Stimulated activated CD4-positive, alpha-beta T cell treated with anti-CD3 and anti-CD28 coated beads, Interleukin-1b, Interleukin-23, amount 100 ng/mL, for 4 hours (primary cell): ENCODE measurements at places on chromosomes 6 and 20.

DNA sequence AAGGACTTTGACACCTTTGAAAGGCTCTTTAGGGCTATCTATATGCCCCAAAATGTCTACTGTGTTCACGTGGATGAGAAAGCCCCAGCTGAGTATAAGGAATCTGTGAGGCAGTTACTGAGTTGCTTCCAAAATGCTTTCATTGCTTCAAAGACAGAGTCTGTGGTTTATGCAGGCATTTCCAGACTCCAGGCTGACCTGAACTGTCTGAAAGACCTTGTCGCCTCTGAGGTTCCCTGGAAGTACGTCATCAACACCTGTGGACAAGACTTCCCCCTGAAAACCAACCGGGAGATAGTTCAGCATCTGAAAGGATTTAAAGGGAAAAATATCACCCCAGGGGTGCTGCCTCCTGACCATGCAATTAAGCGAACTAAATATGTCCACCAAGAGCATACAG, 65.2 kb downstream of the GCNT2 start:
- no peak for DNase-seq

- no peak for DNase-seq
Measured at GRCh38 chr6:132910759-132911158, 96.4 kb downstream of the RPS12 start.

- no peak for DNase-seq
Measured at GRCh38 chr6:169023161-169023874, 230.3 kb downstream of the THBS2 start.

- DNase-seq, result no peak
Measured at GRCh38 chr20:31991339-31991705, 18.9 kb upstream of the CCM2L start.

DNA sequence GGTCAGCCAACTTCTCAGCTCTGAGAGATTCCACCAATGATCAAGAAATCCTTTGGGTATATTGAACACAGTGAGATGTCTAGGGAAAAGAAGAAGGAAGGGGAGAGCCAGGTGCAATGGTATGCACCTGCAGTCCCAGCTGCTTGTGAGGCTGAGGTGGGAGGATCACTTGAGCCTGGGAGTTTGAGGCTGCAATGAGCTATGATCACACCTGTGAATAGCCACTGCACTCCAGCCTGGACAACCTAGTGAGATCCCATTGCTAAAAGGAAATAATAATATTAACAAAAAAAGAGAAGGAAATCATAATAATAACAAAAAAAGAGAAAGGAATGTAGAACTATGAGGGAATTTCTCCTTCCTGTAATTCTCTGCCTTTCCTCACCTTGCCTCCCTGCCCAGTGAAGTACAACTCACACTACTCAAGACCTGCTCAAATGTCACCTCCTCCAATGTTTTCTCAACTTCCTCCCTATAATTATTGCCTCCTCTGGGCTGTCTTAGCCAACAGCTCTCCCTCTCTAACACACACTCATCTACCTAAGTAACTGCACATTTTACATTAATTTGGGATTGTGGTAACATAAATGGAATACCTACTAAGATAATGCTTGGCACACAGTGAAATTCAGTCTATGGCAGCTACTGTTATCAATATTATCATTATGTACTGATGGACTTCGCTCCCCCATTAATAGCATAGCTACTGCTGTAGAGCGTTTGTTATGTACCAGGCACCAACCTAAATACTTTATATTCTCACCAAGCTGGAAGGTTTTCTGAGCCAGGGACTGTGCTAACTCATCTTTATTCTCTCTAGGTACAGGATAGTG, 103.6 kb downstream of the KIF13A start:
- DNase-seq, result no peak

DNA sequence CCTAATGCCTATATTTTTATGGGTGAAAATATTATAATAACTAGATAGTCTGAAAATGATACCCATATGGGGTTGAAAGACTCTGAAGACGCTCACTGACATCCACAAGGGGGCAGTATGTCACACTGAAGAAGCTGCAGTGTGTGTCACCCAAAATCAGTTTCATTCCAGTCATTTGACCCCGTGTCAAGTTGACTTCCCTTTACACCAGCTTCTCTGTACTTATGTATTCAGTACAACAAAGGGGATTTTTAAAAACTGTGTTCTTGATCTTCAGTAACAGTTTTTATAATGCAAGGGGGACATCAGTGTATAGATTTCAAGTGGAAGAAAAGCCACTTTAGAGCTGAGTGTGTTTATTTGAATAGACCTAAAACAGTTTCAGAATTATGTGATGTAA, 19.3 kb downstream of the FAXC start:
- peak; percentile 26 for DNase-seq

DNA sequence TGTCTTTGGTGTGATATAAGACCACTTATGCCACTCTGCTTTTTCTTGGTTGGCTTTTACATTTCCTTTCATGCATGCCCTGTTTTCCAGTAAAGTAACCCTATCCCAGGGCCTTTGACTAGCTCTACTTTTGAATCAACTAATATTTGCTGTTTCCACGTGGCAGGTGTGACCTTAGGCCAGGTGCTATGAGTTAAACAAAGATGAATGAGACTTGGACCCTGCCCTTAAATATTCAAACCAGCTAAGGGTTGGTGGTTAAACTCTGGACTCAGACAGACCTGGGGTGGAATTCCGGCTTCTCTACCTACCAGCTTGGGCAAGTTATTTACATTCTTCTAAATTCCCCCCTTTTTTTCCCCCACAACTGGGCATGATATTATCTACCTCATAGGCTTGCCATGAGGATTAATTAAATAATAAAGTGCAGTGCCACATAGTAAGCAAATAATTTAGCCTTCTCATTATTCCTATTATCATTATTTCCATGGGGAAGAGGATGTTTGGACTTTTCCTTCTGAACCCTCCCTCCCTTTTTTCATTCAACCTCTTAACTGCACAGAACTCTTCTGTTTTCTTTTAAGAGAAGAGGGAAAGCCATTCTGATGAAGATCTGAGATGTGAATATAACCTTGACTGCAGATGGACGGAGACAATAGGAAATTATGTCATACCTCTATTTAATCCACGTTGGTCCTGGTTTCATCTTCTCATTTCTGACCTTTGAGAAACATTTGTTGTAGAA, 143.6 kb upstream of the TNFAIP3 start:
- no peak for DNase-seq

DNA sequence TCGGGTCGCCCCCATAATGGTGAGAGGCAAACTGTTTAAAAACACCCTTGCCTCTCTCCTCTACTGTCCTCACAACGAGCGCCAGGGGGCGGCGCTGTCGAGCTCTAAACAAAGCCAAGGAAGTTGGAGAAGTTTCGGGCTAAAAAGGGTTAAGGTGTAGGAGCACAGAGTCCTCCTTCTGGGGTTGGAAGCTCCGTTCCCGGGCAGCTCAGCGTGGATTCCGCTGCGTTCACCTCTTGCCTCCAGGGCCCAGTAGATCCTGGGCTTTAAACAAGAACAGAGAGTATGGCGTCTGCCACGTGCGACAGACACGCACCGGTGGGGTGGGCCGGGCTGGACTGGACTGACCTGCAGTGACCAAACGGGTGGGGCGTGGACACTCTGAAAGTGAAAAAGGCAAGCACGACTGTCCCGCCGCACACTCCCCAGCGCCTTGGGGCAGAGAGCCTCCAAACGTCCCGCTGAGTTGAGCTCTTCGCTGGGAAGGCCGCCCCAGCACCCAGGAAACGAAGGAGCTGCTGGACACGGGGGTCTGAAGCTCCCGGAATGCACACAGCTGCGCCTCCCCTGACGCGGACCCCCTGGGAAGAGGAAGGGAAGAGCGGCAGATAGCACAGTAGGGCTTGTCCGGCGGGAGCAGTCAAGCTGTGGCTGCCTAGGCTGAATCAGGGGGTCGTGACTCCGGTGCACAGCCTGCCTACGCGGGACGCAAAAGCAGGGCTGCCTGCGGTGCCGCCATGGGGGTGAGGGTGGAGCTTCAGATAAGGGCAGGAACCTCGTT, 1.6 kb upstream of the THBD start:
- DNase-seq, result no peak

DNA sequence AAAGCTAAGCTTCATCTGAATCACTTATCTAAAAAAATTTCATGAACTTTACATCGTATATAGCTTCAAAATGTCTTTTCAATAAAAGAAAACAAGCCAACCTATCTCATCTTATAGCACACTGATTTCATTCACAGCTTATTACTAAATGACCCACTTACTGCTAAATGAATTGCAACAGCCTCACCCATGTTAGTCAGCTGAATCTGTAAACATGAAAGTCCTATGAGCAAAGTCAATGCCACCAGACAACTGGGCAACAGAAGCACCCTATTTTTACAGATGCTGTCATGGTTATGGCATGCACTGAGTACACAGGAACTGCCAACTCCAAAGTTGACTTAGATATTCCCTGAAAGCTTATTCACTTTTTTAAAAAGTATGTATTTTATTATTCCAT, 41.2 kb upstream of the DST start:
- no peak for DNase-seq

- no peak for DNase-seq
Measured at GRCh38 chr6:43707767-43708166, 20.2 kb upstream of the MRPS18A start.

- no peak for DNase-seq
Measured at GRCh38 chr20:19492116-19492515, 265.9 kb upstream of the RIN2 start.

GRCh38 chr20:1616858-1617434, 2.9 kb downstream of the SIRPB1 start:
- no peak for DNase-seq

GRCh38 chr6:2831392-2831791, 10.3 kb downstream of the SERPINB1 start:
- DNase-seq, result no peak

DNA sequence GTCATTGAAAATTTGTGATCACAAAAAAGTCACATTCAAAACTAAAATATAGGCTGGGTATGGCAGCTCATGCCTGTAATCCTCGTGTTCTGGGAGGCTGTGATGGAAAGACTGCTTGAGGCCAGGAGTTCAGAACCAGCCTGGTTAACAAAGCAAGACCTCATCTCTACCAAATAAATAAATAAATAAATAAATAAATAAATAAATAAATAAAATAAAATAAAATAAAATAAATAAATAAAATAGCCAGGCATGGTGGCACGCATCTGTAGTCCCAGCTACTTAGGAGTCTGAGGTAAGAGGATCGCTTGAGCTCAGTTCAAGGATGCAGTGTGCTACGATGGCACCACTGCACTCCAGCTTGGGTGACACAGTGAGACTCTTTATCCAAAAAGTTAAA, 343.1 kb upstream of the RUNX2 start:
- no peak for DNase-seq

- DNase-seq, result no peak
Measured at GRCh38 chr6:125503181-125503580, 201.4 kb upstream of the HDDC2 start.

DNA sequence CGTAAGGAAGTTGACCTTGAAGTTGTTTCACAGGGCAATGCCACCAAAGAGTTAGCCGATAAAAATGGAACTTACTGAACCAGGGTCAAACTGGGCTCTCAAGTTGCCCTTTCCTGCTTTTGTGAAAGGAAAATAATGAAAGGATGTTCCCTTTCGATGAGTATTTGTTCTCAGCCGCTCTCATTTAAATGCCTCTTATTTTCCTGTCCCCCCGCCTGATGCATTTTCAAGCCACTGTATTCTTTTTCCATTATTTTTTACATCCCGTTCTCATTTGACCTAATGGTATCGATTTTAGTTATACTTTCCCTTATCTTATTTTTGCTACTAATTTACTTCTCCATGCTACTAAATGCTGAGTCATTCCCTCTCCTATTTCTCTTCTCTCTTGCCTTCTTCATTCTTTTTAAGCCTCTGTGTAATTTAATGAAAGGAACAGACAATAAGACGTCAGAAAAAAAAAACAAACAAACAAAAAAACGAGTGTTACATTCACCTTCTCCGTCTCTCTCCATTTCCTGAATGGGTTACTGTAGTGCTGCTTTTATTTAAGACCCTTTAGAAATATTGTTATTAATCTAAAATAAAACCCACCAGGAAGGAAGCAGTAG, 655 bp upstream of the NDUFAF4 start:
- DNase-seq, result no peak

- DNase-seq, result no peak
Measured at GRCh38 chr6:19803331-19804204, 33.6 kb upstream of the ID4 start.

DNA sequence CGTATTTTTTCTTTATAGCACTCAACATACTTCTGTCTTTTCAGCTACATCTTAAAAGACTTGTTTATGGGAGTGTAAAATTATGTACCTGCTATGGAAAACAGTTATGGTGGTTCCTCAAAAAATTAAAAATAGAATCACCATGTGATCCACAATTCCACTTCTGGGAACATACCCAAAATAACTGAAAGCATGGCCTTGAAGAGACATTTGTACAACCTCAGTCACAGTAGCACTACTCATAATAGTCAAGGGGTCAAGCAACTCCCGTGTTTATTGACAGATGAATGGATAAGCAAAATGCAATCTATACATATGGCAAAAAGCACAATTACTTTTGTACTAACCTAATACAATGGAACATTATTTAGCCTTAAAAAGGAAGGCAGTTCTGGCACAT, 74.5 kb downstream of the METTL24 start:
- no peak for DNase-seq

- DNase-seq, result peak; percentile 31
Measured at GRCh38 chr6:90025523-90026061, 131.3 kb downstream of the GJA10 start.

DNA sequence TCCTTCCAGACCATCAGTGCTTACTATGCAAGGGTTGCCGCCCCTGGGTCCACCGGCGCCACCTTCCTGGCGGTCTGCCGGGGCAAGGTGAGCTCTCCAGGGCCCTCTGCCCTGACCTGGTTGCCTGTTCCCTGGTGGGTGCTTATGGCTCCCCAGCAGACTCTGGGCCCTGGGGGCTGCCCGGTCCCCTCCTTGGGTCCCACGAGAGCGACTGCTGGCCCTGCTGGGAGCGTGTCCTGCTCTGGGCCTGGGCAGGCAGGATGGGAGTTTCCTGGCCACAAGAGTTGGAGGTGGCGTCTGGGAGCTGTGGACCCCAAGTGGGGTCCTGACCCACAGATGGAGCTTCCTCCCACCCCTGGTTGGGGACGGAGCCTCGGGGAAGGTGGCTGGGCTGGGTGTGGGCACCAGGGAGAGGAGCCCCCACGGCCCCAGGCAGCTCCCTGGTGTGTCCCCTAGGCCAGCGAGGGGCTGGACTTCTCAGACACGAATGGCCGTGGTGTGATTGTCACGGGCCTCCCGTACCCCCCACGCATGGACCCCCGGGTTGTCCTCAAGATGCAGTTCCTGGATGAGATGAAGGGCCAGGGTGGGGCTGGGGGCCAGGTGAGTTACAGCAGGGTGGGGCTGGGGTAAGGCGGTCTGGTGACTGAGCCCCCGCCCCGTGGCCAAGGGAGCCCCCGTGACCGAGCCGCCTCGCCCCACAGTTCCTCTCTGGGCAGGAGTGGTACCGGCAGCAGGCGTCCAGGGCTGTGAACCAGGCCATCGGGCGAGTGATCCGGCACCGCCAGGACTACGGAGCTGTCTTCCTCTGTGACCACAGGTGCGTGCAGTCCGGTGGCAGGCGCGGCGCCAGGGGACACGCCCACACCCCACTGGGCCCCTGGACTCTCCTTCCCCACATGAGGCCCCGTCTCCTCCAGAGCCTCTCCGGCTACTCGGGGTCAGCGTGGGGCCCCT, 7.1 kb upstream of the TNFRSF6B start:
- DNase-seq, result no peak

- no peak for DNase-seq
Measured at GRCh38 chr6:141211845-141212244, 920.9 kb upstream of the GJE1 start.
